Activated CD4-positive, alpha-beta T cell treated with anti-CD3 and anti-CD28 coated beads, Interleukin-2, amount 50 U/mL, for 24 hours (primary cell): ENCODE measurements at places on chromosomes 2 and 18.

GRCh38 chr2:67528320-67528719 lies 131.2 kb downstream of the ETAA1 start:
- DNase-seq, result no peak

DNA sequence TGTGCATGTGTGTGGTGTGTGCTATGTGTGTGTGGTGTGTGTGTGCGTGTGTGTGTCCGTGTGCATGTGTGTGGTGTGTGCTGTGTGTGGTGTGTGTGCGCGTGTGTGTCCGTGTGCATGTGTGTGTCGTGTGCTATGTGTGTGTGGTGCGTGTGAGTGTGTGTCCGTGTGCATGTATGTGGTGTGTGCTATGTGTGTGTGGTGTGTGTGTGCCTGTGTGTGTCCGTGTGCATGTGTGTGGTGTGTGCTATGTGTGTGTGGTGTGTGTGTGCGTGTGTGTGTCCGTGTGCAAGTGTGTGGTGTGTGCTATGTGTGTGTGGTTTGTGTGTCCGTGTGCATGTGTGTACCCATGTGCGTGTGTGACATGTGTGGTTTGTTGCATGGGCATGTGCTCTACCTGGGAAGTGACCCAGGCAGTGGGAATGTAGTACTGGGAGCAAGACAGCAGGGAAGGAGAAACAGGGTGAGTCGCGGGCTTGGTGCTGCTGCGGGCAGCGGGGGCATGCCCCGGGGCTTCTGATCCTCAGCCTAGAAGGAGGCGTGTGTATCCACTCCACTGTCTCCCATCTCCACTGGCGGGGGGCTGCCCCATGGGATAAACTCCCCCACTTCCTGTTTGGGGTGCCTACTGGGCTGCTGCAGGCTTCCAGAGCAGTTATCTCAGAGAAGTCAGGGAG lies 7.6 kb upstream of the OTOS start:
- DNase-seq, result no peak

DNA sequence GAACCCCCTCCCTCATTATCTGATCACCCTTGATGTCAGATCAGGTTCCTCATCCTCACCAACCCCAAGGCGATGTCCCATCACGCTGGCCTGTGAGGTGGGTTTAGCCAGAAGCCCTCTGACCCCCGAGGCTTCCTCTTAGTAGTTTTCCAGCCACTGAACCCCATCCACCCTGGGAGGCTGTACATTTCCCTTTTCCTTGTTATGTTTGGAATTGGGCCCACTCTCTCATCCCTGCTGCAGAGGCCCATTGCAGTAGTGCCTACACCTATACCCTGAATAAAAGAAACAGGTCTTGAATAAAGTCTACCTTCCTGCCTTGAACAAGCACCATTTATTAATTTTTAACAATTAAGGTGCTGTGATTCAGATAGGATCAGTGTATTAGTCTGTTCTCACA lies 80.1 kb downstream of the NCAPH start:
- DNase-seq, result no peak

DNA sequence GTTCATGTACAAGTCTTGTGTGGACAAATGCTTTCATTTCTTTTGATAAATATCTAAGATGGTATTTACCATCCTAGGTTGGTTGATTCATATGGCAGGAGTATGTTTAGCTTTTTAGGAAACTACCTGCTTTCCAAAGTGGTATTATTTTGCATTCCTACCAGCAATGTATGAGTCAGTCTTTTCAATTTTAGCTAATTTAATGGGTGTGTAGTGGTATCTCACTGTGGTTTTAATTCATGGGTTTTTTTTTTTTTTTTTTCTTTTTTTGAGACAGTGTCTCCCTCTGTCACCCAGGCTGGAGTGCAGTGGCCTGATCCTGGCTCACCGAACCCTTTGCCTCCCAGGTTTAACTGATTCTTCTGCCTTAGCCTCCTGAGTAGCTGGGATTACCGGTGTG lies 4.2 kb downstream of the ZNF512 start:
- no peak for DNase-seq

- no peak for DNase-seq
Measured at GRCh38 chr2:50513724-50514123, 518.2 kb downstream of the NRXN1 start.

- DNase-seq, result no peak
Measured at GRCh38 chr2:207801259-207801658, 31.6 kb upstream of the FZD5 start.

- no peak for DNase-seq
Measured at GRCh38 chr18:52070291-52070756, 269.7 kb upstream of the DCC start.

DNA sequence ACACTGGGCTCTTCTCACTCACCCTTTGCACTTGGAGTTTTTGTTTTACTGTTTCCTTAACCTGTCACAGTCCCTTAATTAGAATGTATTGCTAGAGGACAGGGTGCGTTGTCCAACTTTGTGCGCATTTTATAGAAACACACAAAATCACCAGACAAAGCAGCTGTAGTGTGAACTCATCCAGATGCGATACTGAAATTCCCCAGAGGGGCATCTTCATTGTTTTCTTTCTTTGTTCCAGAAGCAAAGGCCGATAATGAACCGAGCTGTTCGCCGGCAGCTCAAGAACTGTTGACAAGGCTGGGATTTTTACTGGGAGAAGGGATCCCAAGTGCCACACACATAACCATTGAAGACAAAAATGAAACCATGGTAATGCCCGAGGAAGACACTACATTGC lies 137.6 kb downstream of the WDSUB1 start:
- DNase-seq, result no peak

DNA sequence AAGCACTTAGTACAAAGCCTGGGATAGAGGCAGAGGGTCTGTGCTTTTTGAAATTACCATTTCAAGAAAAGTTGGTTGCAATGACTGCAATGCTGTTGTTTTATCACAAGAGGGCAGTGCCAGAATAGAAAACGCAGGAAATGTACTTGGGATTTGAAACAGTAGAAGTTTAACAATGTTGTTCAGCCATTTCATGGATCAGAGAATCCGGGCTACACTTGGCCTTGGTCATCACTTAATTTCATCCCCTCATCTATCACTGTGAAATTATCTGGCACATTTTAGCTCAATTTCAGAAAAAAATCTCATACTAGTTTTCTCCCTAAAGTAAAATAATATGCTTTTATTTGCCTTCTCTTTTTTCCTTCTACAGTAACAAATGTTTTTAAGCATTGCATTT lies 70.8 kb downstream of the RAPGEF4 start:
- peak; percentile 13 for DNase-seq

DNA sequence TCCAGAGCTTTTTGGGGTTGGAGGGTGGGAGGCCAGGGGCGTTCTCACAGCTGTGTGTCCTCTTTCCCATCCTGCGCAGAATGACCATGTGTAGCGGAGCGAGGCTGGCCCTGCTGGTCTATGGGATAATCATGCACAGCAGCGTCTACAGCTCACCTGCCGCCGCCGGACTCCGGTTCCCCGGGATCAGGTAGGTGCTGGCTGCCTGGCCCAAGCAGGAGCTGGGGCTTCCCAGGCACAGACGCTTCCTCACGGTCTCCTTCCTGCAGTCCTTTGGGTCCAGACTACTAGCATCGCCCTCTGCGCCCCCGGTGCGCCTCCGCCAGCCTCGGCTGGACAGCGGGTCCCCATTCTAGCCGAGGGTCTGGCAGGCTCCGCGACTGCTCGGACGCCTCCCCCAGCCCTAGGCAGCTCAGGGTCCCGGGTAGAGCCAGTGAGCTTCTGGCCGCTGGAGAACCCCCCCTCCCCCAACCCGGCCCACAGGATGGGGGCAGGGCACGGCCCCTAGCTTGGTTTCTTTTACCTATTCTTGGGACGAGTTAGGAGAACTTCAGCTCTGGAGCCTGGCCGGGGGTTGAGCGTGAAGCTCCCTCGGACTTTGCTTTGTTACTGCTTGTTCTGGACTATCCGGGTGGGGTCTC lies 756 bp downstream of the ADCYAP1 start:
- no peak for DNase-seq

GRCh38 chr2:221200184-221200839 lies 371.8 kb downstream of the EPHA4 start:
- no peak for DNase-seq
